ENCODE measurements at places on chromosomes 5 and 9. TPM values are rescaled to one million over a fixed set of nuclear protein-coding genes. Genes with fewer than 3 reads are reported as not detected.

Gene BARHL1
- not detected for polyA plus RNA-seq

Gene SREK1IP1
- 22.1 TPM for polyA plus RNA-seq

Gene ENC1
- polyA plus RNA-seq = 65.0 TPM

Gene GPX8
- 63.6 TPM for polyA plus RNA-seq

Gene RGS7BP
- 9.0 TPM for polyA plus RNA-seq

Gene RNF44
- 30.0 TPM for polyA plus RNA-seq

Gene GHR
- 24.2 TPM for polyA plus RNA-seq

Gene TSPAN17
- 29.2 TPM for polyA plus RNA-seq

Gene VCP
- 268 TPM for polyA plus RNA-seq

Gene TERT
- 0.46 TPM for polyA plus RNA-seq

Gene SLC6A19
- polyA plus RNA-seq = 46.6 TPM

GRCh38 chr5:16582081-16582480 lies 34.7 kb downstream of the RETREG1 start:
- DNase-seq = no peak

DNA sequence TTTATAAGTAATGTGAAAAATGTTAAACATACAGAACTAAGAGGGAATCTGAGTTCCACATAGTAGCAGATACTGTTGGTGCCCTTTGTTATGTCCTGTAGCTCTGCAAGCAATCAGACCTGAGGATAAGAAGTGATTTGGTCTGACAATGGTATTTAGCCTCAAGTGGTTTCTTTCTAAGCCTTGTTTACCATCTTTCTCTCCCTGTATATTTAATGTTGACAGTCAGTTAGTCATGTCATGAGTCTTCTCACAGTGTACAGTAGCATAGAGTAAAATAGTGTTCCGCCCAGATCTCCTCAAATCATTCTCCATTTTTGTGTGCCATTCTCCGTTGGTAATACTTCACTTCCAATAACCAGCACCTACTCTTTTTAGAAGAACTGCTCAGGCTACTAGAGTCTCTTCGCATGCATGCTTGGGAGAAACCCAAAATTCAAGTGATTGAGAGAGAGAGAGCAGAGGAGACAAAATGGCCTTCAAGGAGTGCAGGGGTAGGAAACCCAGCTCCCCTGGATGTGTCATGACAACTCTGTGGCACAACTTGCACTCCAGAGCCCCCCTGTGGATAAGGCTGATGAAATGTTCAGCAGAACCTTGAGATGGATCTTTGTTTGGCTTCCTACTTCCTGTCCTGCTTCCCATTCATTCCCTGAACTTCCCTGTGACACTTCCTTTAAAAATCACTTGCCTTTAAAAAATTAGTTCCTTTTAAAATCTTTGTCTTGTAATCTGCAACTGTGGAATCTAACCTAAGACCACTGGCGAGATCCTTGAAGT lies 129.2 kb upstream of the FST start:
- no peak for DNase-seq

DNA sequence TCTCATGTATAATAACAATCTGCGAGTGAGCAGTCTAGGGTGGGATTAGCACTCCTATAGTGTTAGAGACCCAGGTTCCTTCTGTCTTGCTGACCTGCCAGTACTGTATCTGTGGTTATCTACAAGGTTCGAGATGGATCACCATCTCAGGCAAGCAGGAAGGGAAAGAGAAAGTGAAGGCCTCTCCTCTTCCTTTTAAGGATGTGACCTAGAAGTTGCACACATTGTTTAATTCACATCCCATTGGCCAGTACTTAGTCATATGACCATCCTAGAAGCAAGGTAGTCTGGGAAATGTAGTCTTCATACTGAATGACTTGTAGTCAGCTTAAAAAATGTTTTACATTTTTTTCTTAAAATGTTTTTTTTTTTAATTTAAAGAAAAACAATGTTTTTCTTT lies 168.6 kb downstream of the CARTPT start:
- DNase-seq = no peak

- DNase-seq = no peak
These were observed at the start of gene WNK2 for GRCh38 chr9:93183663-93184431. TSS of gene WNK2 (plus strand) at chr9:93184139. CDS start at chr9:93184930, 791 bp downstream.

- no peak for DNase-seq
These were observed 225.4 kb upstream of the DAB2 start for GRCh38 chr5:39650008-39650762.

GRCh38 chr9:98208635-98209034 lies 16.2 kb upstream of the CORO2A start:
- DNase-seq = no peak

- DNase-seq = no peak
These were observed 644 bp downstream of the NIM1K start for GRCh38 chr5:43192558-43193180.

- DNase-seq = no peak
These were observed 88.1 kb downstream of the SH3TC2 start for GRCh38 chr5:148974642-148975327.

DNA sequence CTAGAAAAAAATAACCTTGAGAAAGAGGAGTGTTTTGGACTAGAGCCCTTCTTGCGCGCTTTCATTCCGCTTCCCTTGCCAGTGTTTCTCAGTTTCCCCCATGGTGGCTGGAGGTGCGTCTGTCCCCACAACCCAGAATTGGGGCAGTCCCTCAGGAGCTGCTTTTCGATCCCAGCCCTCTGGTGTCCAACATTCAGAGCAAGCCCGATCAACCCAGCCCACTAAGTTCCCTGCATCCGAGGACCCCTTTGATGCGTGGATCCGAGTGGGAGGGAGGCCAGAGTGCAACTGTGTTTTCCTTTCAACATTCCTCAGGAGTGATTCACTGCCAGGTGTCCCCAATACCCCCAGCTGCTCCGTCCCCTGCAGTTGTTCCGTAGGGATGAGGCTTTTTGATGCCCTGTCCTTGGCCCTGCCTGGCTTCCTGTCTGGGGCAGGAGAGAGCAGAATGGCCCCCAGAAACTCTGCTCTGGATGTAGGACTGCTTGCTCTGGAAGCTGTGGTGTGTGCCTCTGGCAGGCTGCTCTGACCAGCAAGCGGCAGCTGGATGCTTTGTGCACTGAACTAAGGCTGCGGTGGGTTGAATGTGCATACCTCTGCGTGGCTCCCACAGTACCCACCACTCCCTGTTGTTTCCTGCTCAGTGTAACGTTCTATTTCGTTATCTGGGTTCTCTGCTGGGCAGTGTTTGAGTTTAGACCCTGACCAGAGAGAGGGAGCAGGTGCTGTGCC lies 117.5 kb downstream of the BOD1 start:
- no peak for DNase-seq

DNA sequence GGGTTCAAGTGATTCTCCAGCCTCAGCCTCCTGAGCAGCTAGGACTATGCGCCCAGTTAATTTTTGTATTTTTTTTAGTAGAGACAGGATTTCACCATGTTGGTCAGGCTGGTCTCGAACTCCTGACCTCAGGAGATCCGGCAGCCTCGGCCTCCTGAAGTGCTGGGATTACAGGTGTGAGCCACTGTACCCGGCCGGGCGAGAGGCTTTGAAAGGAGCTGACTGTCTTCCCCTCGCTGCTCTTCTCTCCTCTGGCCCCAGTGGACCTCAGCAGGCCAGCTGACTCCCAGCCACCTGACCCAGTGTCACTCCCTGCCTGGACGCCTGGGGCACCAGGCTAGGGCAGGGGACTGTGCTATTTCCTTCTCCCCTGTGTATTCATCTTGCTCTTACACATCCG lies 89.5 kb upstream of the ANKRD55 start:
- no peak for DNase-seq

DNA sequence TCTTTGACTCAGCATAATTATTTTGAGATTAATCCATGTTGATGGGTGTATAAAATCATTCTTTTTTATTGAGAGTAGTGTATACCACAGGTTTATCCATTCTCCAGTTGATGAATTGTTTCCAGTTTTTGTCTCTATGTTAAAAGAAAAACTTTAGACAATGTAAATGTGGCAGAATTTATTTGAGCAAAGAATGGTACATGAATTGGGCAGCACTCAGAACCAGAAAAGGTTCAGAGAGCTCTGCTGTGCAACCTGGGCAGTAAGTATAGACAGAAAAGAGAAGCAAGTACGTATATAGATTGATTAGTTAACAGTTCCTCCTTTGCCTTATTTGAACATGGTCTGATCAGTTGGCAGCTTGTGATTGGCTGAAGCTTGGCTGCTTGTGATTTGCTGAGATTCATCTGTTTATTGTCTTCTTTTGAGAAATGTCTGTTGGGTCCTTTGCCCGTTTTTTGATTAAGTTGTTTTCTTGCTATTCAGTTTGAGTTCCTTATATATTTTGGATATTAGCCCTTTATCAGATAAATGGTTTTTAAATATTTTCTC lies 41.4 kb downstream of the CDC42SE2 start:
- DNase-seq = no peak

DNA sequence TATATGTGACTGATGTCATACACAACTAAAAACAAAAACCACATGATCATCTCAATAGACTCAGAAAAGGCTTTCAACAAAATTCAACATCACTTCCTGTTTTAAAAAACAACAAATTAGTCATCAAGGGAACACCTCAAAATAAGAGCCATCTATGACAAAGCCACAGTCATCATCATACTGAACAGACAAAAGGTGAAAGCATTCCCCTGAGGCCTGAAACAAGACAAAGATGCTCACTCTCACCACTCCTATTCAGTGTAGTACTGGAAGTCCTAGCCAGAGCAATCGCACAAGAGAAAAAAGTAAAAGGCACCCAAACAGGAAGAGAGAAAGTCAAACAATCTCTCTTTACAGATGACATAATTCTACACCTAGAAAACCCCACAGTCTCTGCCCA lies 893.5 kb upstream of the EDIL3 start:
- no peak for DNase-seq

DNA sequence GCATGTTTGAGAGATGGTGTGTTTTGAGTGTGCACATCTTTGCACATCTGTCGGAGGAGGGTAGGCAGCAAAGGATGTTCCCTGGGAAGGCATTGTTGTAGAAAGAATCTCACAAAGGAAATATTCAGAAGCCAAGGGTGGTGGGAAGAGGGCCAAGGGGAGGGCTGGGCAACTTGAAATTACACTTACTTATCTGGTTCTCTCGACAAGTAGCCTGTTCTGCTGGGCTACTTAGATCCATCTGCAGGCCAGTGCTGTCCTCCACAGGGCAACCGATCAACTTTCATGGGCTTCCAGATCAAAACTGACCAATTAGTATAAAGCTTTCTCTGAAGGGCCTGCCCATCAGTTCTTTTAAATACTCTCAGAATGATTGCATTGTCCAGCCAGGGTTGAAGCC lies 495.2 kb downstream of the GADD45G start:
- no peak for DNase-seq

GRCh38 chr9:33040792-33041431 lies 15.8 kb downstream of the DNAJA1 start:
- DNase-seq = no peak

- no peak for DNase-seq
These were observed 30.5 kb downstream of the RXRA start for GRCh38 chr9:134356496-134357470.

DNA sequence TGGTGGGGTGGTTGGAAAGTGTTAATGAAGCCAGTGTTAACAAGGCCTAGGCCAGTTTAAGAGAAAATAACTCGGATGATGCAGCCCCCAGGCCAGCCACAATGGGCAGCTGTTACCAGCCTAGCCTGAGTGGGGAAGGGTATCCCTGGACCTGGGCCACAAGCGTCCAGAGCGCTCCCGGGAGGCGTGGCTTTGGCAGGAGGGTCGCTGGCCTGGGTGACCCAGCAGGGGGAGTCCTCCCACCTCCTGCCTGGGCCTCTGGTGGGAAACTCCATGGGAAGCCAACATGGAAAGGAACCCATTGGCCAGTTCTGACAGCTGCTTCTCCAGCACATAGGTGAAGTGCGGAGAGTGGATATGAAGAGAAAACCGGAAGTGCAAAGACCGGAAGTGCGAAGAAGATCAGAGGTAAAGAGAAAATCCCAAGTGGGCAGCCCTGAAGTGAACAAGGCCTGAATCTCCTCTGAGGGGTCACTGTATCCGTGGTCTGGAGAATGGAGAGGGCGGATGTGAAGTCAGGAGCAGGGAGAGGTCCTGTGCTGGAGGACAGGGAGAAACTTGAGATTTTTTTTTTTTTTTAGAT lies 79.0 kb downstream of the ADCY2 start:
- DNase-seq = no peak

DNA sequence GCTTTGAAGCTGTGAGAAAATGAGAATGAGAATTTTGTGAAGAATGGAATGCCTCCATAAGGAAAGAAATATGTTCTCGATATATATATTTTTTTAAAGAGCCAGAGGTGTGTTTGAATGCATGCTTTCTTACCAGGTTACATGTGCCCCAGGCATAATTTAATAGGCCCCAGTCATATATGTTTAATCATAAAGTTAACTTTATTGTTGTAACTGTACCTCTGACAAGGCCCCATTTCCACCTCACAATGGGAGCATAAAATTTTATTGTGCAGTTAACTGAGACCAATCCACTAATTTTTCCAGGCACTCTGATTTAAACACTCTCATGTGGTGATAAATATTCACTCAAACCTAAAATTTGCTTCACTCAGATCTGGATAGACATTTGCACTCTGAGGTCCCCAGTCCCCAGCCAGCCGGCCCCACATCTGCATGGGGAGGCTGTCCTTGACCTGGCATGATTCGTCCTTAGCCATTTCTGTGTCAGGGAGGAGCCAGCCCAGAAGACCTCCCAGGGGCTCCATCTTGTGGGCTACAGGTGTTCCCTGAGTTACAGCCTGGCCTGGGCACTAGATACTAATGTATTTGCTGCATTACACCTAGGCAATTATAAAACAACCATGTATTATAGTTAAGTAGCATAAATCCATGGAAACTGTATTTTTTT lies 245.8 kb downstream of the MTRR start:
- no peak for DNase-seq

DNA sequence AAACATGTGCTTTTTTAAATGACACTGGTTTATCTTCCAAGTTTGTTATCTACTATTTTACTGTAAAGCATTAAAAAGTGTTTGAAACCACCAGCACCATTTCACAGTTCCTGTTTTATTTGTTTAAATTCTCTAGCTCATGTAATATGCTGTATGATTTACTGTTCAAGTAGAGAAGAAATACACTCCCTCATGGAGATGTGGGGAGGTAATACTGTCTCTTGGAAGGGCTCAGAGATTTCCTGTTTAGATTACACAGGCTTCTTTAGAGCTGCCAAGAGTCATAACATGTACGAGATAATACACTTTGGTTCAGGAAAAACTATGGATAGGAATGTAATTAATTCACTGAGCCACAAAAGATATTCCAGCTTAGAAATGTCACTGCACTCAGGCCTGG lies 135.0 kb upstream of the CCDC152 start:
- DNase-seq = no peak

GRCh38 chr5:91176288-91177016 lies 206.7 kb downstream of the ARRDC3 start:
- DNase-seq = no peak

GRCh38 chr9:37540634-37541033 lies 35.5 kb downstream of the FBXO10 start:
- DNase-seq = peak; percentile 16

- no peak for DNase-seq
These were observed 379 bp upstream of the EGFLAM start for GRCh38 chr5:38258042-38258318.

- no peak for DNase-seq
These were observed 44.7 kb downstream of the DIAPH1 start for GRCh38 chr5:141574122-141574510.

DNA sequence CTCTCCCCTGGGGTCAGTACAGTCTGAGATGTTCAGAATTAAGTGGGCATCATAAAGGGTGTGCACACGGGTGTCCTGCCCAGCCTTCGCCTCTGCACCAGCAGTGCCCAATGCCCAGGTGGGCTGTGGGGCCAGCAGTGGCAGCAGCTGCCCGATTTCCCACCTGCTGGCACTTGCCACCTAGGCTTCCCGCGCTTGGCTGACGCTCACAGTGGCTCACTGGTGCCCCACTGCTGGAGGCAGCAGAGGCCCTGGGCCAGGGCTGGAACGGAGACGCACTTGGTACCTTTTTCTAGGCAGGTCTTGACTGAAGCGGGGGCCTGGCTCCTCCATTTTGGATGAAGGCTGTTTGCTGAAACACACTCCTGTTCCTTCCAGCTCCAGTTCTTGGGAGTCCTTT lies 17.0 kb downstream of the MRNIP start:
- no peak for DNase-seq

All from left renal cortex interstitium (tissue), 4 donors.